HFFc6 (cell line): ENCODE measurements at places on chromosomes 11 and 22. TPM values are rescaled to one million over a fixed set of nuclear protein-coding genes. Genes with fewer than 3 reads are reported as not detected.

- DNase-seq: no peak
- no peaks in the 10 kb centered on the region for H3K36me3 ChIP-seq
- H3K4me1 ChIP-seq: no peaks in the 10 kb centered on the region; the same call in 1 of the 2 replicates
- no peak overlapping the region for H3K27ac ChIP-seq
Measured at GRCh38 chr11:118142809-118143208, 9.8 kb downstream of the SCN4B start.

- no peak overlapping the region for H3K4me3 ChIP-seq
- H3K27me3 ChIP-seq: peaks cover 23% of the 10 kb centered on the region
- H3K36me3 ChIP-seq: no peaks in the 10 kb centered on the region
- H3K4me1 ChIP-seq: peaks cover 13% of the 10 kb centered on the region
- no peak for DNase-seq
Measured at GRCh38 chr22:44354288-44354687, 41.5 kb upstream of the SHISAL1 start.

DNA sequence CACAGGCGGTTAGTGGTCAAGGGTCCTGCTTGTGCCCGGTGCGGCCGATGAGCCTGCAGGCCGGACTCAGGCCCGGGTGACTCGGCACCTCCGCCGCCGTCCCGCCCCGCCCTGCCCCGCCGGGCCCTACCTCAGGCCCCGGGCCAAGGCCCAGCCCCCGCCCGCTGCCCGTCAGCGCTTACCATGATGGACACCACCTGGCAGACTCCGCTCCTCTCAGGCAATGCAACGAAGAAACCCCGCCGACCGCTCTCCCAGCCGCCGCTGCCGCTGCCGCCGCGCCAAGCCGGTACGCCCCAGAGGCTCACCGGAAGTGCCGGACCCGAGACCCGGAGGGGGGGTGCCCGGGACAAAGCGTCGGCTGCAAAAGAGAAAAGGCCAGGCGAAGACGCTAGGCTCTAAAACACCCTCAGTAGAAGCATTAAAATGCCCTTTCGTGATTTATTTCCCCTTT is at the start of gene UFD1:
UFD1 (minus strand) TSS at position 293 of the 454 bp plus-strand sequence; CDS start at position 185, 108 bp downstream.
- H3K4me1 ChIP-seq: peaks cover 57% of the 10 kb centered on the region
- peak within 1 kb of the TSS; percentile 92 for H3K4me3 ChIP-seq
- peak within 1 kb of the TSS; percentile 100 for H3K27ac ChIP-seq
- peaks cover 3% of the 10 kb centered on the region; the same call in 1 of the 2 replicates for H3K36me3 ChIP-seq
- no peaks in the 10 kb centered on the region; the same call in 1 of the 2 replicates for H3K27me3 ChIP-seq

- no peaks in the 10 kb centered on the region for H3K36me3 ChIP-seq
- peaks cover 7% of the 10 kb centered on the region for H3K27me3 ChIP-seq
- no peak for DNase-seq
- H3K4me3 ChIP-seq: peak overlapping the region; percentile 22; the same call in 1 of the 2 replicates
- no peak overlapping the region for H3K27ac ChIP-seq
Measured at GRCh38 chr11:59225017-59225416, 12.3 kb upstream of the MPEG1 start.

- no peaks in the 10 kb centered on the region for H3K4me1 ChIP-seq
- H3K27me3 ChIP-seq: peaks cover 44% of the 10 kb centered on the region
- no peak overlapping the region for H3K27ac ChIP-seq
- H3K4me3 ChIP-seq: no peak overlapping the region
Measured at GRCh38 chr22:43218786-43219185, 31.9 kb upstream of the TTLL12 start.

The ISX gene
- not detected in 3 replicates for total RNA-seq

- peaks cover 2% of the 10 kb centered on the region for H3K27me3 ChIP-seq
- no peak for DNase-seq
- H3K4me1 ChIP-seq: no peaks in the 10 kb centered on the region
- H3K27ac ChIP-seq: no peak overlapping the region
Measured at GRCh38 chr22:25354456-25354855, 135.0 kb downstream of the CRYBB2 start.

The VWCE gene
- total RNA-seq: 0.39 to 0.92 TPM (median 0.59 TPM) in 3 replicates

- H3K27ac ChIP-seq: peak overlapping the region; percentile 40; the same call in 1 of the 2 replicates
- no peaks in the 10 kb centered on the region for H3K27me3 ChIP-seq
- H3K4me3 ChIP-seq: no peak overlapping the region
Measured at GRCh38 chr11:128343135-128343514, 244.2 kb downstream of the ETS1 start.

The STK33 gene
- total RNA-seq: 0.35 to 2.5 TPM (median 0.50 TPM) in 3 replicates

The LAYN gene
- 76.9 to 133 TPM (median 111 TPM) in 3 replicates for total RNA-seq

- no peaks in the 10 kb centered on the region for H3K27me3 ChIP-seq
- peaks cover 57% of the 10 kb centered on the region for H3K4me1 ChIP-seq
- H3K4me3 ChIP-seq: no peak overlapping the region
- peak; percentile 2 for DNase-seq
- H3K27ac ChIP-seq: peak overlapping the region; percentile 47; the same call in 1 of the 2 replicates
Measured at GRCh38 chr11:3947061-3947460, 91.6 kb downstream of the STIM1 start.

The LGALS12 gene
- not detected in 3 replicates for total RNA-seq

DNA sequence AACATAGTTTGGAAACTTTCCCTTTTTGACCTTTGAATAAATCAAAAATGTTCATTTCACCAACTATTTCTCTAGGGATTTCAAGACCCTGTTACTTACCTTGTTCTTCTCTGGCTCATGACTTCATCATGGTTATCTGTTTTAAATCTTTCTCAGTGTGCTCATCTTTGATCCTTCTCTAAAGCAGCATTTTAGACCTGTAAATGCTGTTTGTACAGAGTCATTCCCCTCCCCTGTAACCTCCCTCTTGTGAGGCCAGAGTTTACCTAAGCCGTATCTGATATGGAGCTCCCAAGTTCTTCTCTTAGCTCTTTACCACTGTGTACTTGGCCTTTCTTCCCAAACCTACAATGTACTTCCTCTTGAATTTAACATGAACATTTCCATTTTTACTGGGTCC is 56.0 kb downstream of the ACER3 start:
- H3K27me3 ChIP-seq: no peaks in the 10 kb centered on the region
- peaks cover 7% of the 10 kb centered on the region for H3K4me1 ChIP-seq
- no peaks in the 10 kb centered on the region for H3K36me3 ChIP-seq
- H3K4me3 ChIP-seq: no peak overlapping the region

DNA sequence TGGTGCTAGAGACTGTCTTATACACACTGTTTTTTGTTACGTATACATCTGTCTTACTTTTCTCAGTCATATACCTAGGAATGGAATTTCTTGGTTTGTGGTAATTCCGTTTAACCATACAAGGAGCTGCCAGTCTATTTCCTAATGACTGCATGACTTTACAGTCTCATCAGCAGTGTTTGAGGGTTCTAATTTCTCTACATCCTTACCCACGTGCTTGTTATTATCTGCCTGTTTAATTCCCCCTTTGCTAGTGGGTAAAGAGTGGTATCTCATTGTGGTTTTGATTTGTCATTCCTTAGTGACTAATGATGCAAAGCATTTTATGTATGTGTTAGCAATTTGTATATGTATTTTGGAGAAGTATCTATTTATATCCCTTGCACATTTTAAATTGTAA is 1008.0 kb downstream of the FAM181B start:
- no peak overlapping the region for H3K4me3 ChIP-seq
- H3K4me1 ChIP-seq: no peaks in the 10 kb centered on the region
- no peak overlapping the region for H3K27ac ChIP-seq
- DNase-seq: no peak
- H3K27me3 ChIP-seq: no peaks in the 10 kb centered on the region; the same call in 1 of the 2 replicates

DNA sequence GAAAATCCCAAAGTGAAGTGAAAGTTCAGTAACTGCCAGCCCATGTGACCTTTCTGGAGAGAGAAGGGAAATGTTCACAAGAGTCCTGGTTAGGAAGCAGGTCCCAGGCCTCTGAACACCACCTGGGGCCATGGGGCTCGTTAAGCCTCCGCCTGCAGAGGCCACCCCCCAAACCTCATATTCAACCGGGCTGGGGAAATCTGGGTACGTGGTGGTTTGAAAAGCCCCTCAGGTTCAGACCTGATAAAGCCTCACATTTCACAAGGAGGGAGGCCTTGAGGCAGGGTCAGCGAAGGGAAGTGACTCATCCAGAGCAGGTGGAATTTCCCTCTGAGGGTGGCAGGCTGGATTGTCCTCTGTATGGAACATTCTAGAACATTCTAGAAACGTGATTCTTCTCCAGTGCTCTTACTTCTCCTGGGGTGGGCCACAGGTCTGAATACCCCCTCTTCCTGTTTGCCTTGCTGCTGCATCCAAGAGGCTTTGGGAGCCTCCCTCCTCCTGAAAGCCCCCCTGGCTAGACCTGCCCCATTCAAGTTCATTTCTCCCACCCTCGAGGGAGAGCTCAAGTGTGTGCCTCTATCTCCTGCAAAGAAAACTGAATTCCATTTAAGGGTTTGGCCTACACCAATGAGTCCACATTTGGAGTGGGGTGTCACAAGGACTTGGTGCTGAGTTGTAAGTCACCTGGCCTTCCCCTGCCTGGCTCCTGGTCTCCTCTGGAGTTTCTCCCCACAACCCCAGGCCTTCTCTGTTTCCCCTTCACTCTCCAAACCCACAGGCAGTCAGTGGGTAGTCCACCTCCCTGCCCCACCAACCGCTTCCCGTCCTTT is 6.3 kb downstream of the FXYD2 start:
- no peaks in the 10 kb centered on the region for H3K36me3 ChIP-seq
- H3K4me1 ChIP-seq: peaks cover 22% of the 10 kb centered on the region; the same call in 1 of the 2 replicates
- DNase-seq: no peak
- H3K27me3 ChIP-seq: peaks cover 10% of the 10 kb centered on the region
- H3K27ac ChIP-seq: no peak overlapping the region

- H3K27me3 ChIP-seq: no peaks in the 10 kb centered on the region; the same call in 1 of the 2 replicates
- H3K4me1 ChIP-seq: peaks cover 46% of the 10 kb centered on the region
- H3K27ac ChIP-seq: no peak overlapping the region
Measured at GRCh38 chr11:111550258-111550657, 9.7 kb downstream of the LAYN start.

GRCh38 chr11:57584341-57584740 is 13.1 kb upstream of the SERPING1 start:
- no peak overlapping the region for H3K27ac ChIP-seq
- no peak overlapping the region for H3K4me3 ChIP-seq
- H3K27me3 ChIP-seq: peaks cover 34% of the 10 kb centered on the region
- H3K4me1 ChIP-seq: no peaks in the 10 kb centered on the region
- no peak for DNase-seq

DNA sequence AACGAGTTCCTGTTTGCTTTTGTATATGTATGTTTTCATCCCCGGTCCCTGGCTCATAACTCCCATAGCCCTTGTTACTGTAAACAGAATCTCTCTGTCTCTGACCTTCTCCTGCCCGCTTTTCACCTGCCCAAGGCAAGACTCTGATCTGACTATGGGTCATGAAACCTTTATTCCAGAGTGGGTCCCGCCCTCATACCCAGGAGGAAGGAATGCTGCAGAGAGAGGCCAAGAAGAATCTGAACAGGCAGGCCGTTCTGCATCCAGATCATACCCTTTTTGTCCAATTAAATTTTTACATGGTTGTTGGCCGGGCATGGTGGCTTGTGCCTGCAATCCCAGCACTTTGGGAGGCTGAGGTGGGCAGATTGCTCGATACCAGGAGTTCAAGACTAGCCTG is 39.6 kb downstream of the GRIK4 start:
- H3K27ac ChIP-seq: no peak overlapping the region
- H3K36me3 ChIP-seq: no peaks in the 10 kb centered on the region
- H3K27me3 ChIP-seq: peaks cover 22% of the 10 kb centered on the region
- no peak overlapping the region for H3K4me3 ChIP-seq
- H3K4me1 ChIP-seq: peaks cover 26% of the 10 kb centered on the region

GRCh38 chr11:65439331-65440181 is 17.0 kb downstream of the NEAT1 start:
- H3K36me3 ChIP-seq: peaks cover 80% of the 10 kb centered on the region
- H3K4me3 ChIP-seq: peak overlapping the region; percentile 82

DNA sequence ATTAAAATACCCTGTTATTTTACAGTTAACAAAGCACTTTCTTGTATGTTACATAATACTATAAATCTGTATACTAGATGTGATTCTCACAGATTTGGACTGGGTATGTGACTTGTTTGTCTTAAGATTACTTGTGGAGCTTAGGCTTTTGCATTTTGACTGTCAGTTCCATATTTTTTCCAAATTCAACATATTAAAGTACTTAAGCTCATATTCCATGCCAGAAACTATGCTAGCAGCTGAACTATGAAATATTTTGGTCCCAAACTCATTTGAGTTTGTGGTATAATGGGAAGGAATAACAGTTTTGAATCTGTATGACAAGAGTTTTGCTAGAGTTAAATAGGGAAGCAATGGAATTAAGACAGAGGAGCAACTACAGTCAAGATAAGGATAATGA is 841.4 kb downstream of the JRKL start:
- no peaks in the 10 kb centered on the region for H3K27me3 ChIP-seq
- no peak overlapping the region for H3K27ac ChIP-seq
- no peaks in the 10 kb centered on the region for H3K36me3 ChIP-seq
- H3K4me1 ChIP-seq: no peaks in the 10 kb centered on the region

The OR10A2 gene
- not detected in 3 replicates for total RNA-seq

The OR2D3 gene
- total RNA-seq: not detected in 3 replicates
